NB4 (cell line): ENCODE measurements at places on chromosomes 1 and 21.

DNA sequence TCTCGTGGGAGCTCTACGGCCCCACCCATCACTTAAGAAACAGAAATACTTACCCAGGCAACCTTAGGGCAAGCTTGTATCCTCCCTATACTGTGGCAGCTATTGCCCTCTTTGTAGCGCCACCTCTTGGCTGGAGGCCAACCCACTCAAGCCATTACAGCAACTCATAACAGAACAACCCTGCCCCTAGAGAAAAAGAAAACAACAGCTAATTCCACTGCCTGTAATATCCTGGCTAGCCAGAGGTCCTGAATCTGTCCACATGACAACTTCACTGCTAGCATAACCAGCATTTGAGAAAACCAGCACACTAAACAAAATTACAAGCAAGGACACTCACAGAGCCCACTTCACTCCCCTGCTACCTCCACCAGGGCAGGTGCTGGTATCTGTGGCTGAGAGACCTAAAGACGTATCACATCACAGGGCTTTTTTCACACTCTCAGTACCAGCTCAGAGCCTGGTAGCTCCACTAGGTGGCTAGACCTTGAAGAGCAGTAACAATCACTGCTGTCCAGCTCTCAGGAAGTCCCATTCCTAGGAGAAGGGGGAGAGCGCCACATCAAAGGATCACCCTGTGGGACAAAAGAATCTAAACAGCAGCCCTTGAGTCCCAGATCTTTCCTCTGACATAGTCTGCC is 14.5 kb upstream of the MX1 start:
- peak; percentile 31 for DNase-seq

GRCh38 chr1:26689504-26689903 is 6.3 kb upstream of the ARID1A start:
- DNase-seq, result no peak

DNA sequence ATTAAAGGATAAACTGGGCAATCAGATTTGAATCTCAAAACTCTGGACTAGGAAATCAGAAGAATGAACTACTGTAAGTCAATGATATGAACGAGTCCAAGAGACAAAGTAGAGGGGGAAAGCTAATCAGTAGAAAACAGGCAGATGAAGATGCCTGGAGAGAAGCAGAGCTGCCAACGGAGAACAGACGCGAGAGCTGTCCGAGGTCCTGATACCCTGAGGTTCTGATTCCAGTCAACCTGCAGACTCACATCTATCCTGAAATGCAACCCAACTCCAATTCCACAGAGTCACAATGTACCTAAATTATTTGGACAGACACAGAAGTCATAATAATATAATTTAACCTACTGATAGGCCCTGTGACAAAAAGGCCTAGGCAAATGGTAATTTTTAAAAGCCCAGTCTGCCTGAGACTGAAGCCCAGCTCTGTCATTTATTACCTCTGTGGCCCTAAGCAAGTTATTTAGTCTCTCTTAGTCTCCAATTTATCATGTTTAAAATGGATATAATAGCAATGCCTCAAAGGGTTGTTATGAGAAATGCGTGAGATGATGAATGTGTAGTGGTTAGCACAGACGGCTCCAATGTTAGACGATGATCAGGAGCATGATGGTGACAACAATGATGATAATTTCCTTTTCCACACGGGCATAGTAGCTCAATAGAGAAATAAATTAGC is 33.4 kb downstream of the RGS7 start:
- DNase-seq, result peak; percentile 34

- DNase-seq, result no peak
Measured at GRCh38 chr1:56824938-56825337, 5.7 kb upstream of the FYB2 start.

DNA sequence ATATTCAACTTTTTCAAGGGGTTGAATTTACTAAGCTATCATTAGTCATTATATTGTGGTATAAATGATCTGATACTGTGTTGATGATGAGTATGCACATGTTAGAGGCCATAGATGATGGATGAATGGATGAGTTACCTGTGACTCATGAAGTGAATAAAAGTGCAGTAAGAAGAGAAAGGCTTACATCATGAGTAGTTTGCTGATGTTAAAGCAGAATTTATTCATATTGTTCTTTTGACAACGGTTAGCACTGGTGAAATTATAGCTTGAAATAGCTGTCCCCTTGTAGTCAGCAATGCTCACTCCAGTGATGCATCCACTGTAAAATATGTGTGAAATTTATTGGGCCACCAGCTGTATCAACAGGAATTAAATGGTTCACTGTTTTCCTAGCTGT is 541.0 kb upstream of the ZRANB2 start:
- DNase-seq, result no peak

- DNase-seq, result no peak
Measured at GRCh38 chr1:107444302-107444701, 303.5 kb downstream of the NTNG1 start.

DNA sequence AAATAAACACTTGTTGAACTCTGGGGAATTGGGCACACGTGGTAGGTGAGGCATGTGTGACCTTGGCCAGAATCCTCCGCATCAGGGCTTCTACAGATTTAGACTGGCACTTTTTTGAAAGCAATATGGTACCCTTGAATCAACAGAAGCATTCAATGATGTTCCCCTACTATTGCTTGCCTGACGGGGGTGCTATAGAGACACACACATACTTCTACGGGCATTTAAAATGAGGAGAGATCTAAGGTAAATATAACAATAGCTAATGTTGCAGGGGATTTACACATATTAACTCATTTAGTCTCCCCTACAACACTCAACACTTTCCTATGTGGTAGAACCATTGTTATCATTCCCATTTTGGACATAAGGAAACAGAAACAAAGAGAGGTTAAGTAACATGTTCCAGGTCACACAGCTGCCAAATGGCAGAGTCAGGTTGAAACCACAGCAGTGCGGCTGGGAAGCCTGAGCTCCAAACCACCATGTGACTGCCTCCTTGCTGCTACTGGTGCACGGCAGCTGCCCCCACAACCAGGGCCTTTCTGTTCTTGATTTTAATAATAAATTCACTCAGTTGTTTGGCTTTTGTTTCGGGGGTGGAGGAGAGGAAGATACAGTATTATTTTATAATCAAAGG is 147.4 kb downstream of the ZNF281 start:
- no peak for DNase-seq
